Thoracic aorta (tissue), 2 donors: ENCODE measurements at places on chromosomes 11 and 22. TPM values are rescaled to one million over a fixed set of nuclear protein-coding genes. Genes with fewer than 3 reads are reported as not detected.

Gene MS4A6E
- total RNA-seq, result not detected

GRCh38 chr11:128726458-128727139 is 32.7 kb downstream of the FLI1 start:
- no peak overlapping the region for H3K27ac ChIP-seq
- no peaks in the 10 kb centered on the region for H3K27me3 ChIP-seq
- DNase-seq, result no peak
- H3K4me3 ChIP-seq, result no peak overlapping the region
- peaks cover 9% of the 10 kb centered on the region for H3K4me1 ChIP-seq

Gene OR2AT4
- not detected for total RNA-seq

Gene FAM227A
- total RNA-seq, result 0.71 TPM

- H3K27ac ChIP-seq, result no peak overlapping the region
- no peak overlapping the region for H3K4me3 ChIP-seq
- peaks cover 27% of the 10 kb centered on the region for H3K36me3 ChIP-seq
- no peak for DNase-seq
Observed at GRCh38 chr11:76543006-76543703, 98.3 kb downstream of the EMSY start.

Gene TSPO
- 472 TPM for total RNA-seq

- DNase-seq, result no peak
- H3K27ac ChIP-seq, result no peak overlapping the region
- no peaks in the 10 kb centered on the region for H3K36me3 ChIP-seq
- no peaks in the 10 kb centered on the region for H3K27me3 ChIP-seq
- peaks cover 3% of the 10 kb centered on the region for H3K4me1 ChIP-seq
Observed at GRCh38 chr22:39408807-39409206, 9.2 kb downstream of the TAB1 start.

Gene RAG1
- 0.54 TPM for total RNA-seq

DNA sequence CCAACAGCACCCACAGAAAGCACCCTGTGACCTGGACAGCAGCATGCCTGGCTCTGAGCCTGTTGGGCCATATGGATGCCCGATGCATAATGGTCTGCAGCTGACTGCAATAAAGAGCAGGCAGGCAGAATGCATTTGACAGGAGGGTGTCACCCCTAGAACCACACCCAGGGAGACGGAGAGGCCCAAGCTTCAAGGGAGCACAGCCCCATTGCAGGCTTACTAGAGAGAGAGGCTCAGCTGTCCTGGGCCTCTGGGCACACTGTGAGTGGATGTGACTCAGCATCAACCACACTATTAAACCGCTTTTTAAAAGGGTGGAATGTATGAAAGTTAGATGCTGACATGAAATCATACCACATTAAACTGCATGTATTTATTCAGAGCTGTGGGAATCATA is 365.3 kb downstream of the CTTN start:
- no peak overlapping the region for H3K27ac ChIP-seq
- H3K27me3 ChIP-seq, result no peaks in the 10 kb centered on the region
- no peaks in the 10 kb centered on the region for H3K36me3 ChIP-seq
- no peak for DNase-seq
- no peak overlapping the region for H3K4me3 ChIP-seq

Gene FOLR2
- 51.4 TPM for total RNA-seq

DNA sequence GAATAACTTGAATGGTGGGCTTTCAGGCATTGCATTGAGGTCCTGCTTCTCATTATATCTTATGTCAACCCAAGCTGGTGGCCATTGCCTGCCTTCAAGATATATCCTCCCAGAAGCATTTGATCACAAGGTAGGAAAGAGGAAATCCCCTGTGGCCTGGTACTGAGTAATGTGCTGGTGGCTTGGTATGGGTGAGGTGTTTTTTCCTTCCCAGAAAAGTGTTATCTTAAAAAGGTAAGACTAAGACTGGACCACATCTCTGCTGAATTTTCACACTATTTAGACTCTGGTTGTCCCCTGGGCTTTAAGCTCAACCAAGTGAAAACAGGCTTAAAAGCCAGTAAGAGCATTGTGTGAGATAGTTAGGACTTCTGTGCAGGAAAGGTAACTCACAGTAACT is 3.7 kb downstream of the INSC start:
- no peak for DNase-seq
- no peaks in the 10 kb centered on the region for H3K4me1 ChIP-seq
- no peak overlapping the region for H3K4me3 ChIP-seq
- H3K27me3 ChIP-seq, result no peaks in the 10 kb centered on the region
- no peak overlapping the region for H3K27ac ChIP-seq

- no peak for DNase-seq
- H3K27ac ChIP-seq, result no peak overlapping the region
- H3K4me1 ChIP-seq, result peaks cover 31% of the 10 kb centered on the region
- no peaks in the 10 kb centered on the region for H3K36me3 ChIP-seq
Observed at GRCh38 chr11:86978756-86979608, 23.8 kb upstream of the FZD4 start.

- H3K27me3 ChIP-seq, result no peaks in the 10 kb centered on the region
- H3K36me3 ChIP-seq, result no peaks in the 10 kb centered on the region
- H3K27ac ChIP-seq, result no peak overlapping the region
- DNase-seq, result no peak
Observed at GRCh38 chr11:40380835-40381234, 1078.6 kb downstream of the LRRC4C start.

DNA sequence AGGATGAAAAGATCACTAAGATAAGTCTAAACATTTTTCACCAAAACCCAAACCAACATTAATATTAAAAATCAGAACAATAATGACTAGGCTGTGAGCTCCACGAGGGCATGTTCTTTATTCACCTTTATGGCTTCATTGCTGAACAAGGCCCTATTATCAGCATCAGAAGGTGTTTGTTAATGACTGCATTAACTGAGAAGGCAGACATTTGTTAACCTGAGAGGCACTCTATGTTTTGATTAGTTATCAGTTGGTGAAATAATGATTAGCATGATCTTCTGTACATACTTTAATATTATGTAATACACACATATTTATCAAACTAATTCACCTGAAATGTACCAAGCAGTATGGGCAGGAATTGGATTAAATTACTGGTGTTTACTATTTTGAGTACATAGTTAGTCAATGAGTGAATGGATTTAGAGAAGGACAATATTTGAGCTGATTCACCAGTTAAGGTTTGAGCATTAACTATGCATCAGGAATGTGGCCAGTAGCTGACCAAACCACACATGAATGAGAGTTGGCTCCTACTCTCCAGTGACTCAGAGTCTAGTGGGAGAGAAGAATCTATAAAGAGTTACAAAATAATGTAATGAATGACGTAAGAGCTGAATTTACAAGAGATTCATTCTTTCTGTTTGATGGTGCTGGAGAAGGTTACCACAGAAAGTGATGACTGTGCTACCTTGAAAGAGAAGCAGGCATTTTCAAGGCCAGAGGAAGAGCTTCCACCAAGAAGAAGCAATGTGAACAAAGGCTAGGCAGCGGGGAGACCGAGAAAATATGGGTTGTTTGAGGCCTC is 6.7 kb downstream of the IL18 start:
- H3K27ac ChIP-seq, result no peak overlapping the region
- peaks cover 4% of the 10 kb centered on the region for H3K4me1 ChIP-seq
- no peak overlapping the region for H3K4me3 ChIP-seq
- no peaks in the 10 kb centered on the region for H3K27me3 ChIP-seq

- H3K4me1 ChIP-seq, result peaks cover 36% of the 10 kb centered on the region
- no peaks in the 10 kb centered on the region for H3K27me3 ChIP-seq
- no peak overlapping the region for H3K27ac ChIP-seq
- no peaks in the 10 kb centered on the region for H3K36me3 ChIP-seq
Observed at GRCh38 chr11:75342966-75343870, 8.2 kb downstream of the ARRB1 start.

DNA sequence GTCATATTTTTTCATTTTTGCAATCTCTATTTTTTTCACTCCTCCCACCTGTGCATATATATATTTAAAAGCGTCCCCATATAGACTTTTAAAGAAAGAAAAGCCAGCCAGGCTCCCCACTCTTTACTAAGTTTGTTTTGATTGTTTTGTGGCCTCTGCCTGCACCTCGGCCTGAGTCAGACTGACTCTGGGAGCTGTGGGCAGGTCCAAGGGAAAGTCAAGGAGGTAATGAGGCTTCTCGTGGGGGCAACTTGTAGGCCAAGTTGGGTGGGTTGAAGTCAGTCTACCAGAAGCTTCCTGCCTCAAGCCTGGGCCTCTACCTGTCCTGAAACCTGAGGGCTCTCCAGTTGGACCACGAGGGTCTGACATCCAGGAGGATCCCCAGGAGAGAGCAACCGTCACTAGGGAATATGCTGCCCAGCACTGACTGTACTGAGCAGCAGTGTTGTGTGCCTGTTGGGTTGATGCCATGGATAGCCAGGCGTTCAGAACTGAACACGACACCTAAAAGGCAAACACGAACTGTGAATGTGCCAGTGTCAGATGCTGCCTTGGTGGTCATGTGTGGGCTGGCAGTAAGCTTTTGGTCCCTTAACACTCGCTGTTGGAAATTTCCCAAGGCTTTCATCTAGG is 58.8 kb downstream of the BMAL1 start:
- no peaks in the 10 kb centered on the region for H3K36me3 ChIP-seq
- no peak overlapping the region for H3K27ac ChIP-seq
- no peaks in the 10 kb centered on the region for H3K27me3 ChIP-seq
- peaks cover 47% of the 10 kb centered on the region for H3K4me1 ChIP-seq
- no peak for DNase-seq
